RPMI7951 (cell line): ENCODE measurements at places on chromosomes 2 and 18. TPM values are rescaled to one million over a fixed set of nuclear protein-coding genes. Genes with fewer than 3 reads are reported as not detected.

The RFTN2 gene
- total RNA-seq: 1.7 and 2.0 TPM in 2 replicates

DNA sequence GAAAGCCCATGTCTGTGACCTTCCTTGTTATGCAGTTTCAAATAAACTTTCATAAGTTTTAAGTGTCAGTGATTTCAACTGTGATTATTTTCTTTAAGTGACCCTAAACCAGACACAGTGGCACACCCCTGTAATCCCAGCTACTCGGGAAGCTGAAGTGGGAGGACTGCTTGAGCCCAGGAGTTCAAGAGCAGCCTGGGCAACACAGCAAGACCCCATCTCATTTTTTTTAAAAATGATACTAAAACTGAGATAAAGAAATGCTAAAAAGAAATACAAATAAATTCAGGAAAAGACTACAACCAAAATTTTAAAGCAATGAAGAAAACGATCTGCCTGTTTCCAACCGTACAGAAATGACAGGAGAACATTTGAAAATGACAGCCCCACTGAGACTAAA is 54.2 kb downstream of the ROCK2 start:
- DNase-seq: no peak

The SLC4A5 gene
- total RNA-seq: 0.10 TPM in 1 of 2 replicates, not detected in the other

The ATL2 gene
- 95.4 and 104 TPM in 2 replicates for total RNA-seq

DNA sequence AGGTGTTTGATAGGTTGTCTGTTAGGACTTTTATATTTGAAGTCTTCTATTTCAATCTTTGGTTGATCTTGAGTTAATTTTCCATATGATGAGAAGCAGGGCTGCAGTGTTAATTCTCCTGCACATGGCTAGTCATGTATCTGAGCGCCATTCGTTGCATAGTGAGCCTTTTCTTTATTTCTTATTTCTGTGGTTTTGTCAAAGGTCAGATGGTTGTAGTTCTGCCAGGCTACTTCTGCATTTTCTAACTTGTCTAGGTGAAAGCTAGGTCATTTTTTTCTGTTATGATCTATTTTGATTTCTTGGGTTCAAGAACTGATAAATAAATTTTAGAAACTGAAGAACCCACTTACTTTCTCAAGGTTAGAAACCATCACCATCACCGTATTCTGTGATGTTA is 56.7 kb downstream of the CCDC74A start:
- DNase-seq: no peak

DNA sequence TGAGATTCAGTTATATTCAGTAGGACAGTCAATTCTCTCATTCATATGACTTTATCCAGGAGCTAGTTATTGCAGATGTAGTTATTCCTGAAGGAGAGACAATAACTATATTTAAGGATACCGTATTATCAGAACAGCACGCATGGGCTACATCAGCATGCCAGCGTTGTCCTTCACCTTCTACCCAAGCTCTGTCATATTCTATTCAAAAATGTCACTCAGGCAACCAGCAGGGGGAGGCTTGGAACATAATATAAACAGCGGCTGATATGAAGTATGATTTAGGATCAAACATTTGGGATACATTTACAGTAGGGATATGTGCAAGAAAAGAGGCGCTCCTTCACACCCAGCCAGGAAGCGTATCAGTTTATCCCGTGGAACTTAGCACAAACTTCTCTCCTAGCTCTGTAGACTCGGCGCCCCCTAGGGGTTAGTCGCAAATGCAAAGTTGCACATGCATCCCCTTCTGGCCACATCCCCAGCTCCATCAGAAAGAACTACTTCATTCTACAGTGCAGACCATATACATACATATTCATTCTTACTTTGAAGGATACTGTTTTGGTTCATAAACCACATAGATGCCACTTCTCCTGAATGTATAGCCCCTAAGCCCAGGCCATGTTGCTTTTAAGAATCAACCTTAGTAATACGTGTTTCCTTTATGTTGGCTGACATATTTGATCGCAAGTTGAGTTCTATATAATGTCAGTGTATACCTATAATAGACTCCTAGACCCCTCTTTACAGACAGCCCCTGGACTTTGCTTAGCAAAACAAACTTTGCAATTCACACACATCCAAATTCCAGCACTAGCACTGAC is 759.4 kb downstream of the ADCYAP1 start:
- peak; percentile 46 for DNase-seq

The RIT2 gene
- total RNA-seq: not detected in 2 replicates

DNA sequence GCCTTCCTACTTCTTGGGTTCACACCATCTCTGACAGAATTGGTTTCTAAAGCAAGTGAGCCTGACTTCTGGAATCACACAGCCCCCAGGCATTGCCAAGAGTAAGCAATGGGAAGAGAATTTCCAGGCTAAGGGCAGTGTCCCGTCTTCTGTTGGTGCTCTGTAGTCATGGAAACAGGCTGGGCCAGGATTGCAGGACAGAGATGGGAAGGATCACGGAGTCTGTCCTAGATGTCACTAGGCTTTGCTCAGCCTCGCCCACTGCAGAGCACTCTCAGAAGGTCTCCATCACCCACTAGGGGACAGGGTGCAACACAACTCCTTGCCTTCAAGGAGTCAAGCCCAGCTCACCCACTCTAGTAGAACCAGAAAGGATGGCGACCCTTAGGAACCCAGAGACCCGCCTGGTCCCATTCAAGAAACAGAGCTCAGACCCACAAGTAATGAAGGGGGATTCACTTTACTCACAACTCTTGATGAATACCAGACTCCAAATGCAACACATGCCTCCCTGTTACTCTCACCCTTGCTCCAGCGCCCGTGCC is 48.6 kb upstream of the TEX51 start:
- no peak for DNase-seq

DNA sequence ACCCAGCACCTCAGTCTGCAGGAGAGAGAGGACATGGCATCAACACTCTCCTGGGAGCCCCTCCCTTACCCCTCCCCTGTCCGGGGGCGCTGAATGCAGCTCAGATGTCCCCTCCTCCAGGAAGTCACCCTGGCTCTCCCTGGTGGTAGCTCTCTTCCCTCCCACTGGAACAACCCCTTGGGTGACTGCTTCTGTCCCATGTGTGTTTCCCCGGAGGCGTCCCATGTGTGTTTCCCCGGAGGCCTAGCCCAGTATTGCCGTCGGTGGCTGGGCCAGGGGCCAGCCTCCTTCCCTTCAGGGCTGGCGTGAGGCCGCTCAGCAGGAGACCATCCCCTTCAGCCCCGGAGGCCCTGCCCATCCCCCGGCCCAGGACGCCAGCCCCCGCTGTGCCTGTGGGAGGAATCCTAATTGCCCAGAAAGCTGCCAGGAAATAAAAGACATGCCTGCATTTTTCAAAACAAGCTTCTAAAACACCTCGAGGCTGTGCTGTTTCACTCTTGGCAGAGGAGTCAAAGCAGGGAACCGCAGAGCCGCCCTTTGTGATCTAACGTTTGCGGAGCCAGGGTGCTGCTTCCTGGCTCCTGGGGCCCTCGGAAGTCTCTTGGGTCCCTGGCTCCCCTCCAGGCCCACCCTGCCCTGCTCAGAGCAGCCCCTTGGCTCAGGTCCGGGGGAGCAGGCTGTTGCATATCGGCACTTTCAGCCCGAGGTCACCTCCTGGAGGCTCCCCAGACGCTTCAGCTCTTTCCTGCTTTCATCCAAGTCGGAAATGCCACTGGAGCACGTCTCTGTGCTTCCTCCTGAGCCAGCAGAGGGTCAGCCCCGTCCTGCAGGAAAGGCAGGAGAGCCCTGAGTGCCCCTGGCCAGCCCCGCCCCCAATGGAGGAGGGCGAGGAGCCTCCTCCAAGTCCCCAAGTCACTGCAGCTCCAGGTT is 11.4 kb downstream of the SNED1 start:
- peak; percentile 100 for DNase-seq

DNA sequence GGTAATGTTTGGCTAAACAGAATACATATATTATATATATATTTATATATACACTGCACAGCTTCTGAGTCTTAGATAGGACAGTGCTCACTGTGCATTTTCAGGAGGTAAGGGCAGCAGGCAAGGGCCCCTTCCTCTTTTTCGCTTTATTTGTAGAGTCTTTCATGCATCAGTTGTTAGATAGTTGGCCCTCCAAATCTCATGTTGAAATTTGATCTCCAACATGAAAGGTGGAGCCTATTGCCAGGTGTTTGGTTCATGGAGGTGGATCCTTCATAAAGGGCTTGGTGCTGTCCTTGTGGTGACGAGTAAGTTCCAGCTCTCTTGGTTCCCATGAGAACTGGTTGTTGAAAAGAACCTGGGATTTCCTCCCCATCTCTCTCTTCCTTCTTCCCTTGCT is 48.1 kb downstream of the TSN start:
- DNase-seq: no peak

GRCh38 chr2:119488245-119489214 is 35.8 kb downstream of the SCTR start:
- DNase-seq: no peak

DNA sequence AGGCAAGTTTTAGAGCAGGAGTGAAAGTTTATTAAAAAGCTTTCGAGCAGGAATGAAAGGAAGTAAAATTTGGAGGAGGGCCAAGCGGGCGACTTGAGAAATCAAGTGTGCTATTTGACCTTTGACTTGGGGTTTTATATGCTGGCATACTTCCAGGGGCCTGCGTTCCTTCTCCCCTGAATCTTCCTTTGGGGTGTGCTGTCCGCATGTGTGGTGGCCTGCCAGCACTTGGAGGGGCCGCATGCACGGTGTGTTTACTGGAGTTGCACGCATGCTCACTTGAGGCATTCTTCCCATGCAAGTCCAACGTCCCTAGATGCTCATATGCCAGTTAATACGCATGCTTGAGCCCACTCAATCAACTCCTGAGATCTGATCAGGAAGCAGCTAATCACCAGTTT is 78.3 kb upstream of the MAP4K4 start:
- no peak for DNase-seq

GRCh38 chr2:71477231-71477691 is 23.9 kb downstream of the DYSF start:
- no peak for DNase-seq

GRCh38 chr2:165637396-165637795 is 156.7 kb downstream of the GALNT3 start:
- DNase-seq: no peak

GRCh38 chr18:9736286-9736835 is 28.3 kb downstream of the RAB31 start:
- DNase-seq: no peak

DNA sequence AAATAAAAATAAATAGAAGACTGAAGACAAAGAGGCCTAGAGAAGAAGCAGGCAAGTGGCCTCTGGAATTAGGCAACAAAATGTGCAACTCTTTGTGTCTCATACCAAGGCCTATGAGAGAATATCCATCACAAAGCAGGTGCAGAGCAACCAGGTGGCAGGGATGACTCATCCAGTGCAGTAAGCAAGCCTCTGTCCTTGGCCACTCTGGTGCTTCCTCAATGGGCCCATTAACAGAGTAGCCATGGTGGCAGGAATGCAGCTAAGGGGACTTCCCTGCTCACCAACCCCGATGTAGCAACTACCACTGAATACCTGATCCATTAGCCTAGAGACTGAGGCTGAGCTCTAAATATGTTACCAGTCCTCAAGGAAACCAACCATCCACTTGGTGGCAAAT is 11.0 kb upstream of the EPG5 start:
- no peak for DNase-seq

GRCh38 chr2:191836853-191837769 is 9.8 kb downstream of the CAVIN2 start:
- DNase-seq: no peak

DNA sequence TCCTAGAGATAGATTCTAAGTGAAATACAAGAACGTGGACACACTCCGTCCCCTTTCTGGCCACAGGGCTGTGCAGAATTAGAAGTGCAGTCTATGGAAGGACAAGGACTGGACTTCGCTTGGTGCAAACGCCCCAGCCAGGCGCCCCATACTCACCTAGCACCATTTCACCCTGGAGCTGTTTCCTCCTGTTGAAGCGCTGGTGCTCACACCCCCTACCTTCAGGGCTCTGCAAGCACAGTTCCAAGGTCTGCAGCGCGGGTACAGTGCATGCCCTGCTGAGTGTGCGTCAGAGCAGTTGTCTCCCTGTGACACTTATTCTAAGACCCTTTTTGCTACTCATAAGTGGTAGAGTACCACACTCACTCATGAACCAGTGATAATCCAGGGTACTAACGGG is 3.0 kb downstream of the HPCAL1 start:
- peak; percentile 39 for DNase-seq

DNA sequence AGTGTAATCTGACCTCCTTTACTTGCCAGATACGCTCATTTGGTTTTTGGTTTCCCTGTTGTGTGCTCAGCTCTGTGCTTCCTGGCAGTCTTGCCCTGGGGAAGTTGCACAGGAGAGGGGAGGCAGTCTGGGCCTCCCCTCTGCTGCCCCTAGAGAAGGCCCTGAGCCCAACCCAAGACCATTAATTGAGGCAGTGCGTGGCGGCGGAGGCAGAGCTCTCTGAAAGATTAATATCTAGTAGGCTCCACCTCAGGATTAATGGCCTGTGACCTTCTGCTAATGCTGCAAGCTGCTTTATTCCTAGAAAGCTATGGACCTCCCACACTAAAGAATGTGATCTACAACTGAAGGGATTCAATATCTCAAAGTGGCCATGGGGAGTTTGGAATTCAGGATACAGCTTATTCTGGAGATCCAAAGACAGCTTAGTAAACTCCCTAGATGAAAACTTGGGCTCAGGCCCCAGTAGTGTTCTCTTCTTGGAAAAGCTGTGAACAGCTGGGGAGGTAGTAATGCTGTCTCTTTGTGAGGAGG is 41.4 kb upstream of the MAPRE2 start:
- no peak for DNase-seq

DNA sequence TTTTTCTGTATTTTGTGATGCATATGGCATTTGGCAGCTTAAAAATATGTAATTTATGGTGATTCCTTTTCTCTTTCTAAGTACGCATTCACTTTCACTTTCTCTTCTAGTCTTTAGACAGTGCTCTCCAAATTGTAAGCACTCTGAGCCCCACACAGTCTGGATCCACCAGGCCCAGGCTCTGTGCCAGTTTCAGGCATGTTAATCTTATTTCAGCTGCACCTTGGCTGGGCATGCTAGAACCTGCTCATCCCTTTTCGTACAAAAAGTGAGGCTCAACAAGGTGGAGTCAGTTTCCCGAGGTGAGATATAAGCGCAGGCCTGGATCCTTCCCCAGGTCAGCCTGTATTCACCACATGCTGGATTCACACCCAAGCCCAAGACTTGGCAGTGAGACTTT is 203.9 kb downstream of the MTX2 start:
- peak; percentile 74 for DNase-seq
